ENCODE measurements at places on chromosomes 1 and 21.

- DNase-seq, result no peak
These were observed 15.5 kb downstream of the CLIC6 start for GRCh38 chr21:34684174-34684876.

GRCh38 chr1:234303231-234303630 is 70.0 kb upstream of the COA6 start:
- no peak for DNase-seq

GRCh38 chr1:8555582-8555981 is 237.7 kb downstream of the SLC45A1 start:
- DNase-seq, result no peak

DNA sequence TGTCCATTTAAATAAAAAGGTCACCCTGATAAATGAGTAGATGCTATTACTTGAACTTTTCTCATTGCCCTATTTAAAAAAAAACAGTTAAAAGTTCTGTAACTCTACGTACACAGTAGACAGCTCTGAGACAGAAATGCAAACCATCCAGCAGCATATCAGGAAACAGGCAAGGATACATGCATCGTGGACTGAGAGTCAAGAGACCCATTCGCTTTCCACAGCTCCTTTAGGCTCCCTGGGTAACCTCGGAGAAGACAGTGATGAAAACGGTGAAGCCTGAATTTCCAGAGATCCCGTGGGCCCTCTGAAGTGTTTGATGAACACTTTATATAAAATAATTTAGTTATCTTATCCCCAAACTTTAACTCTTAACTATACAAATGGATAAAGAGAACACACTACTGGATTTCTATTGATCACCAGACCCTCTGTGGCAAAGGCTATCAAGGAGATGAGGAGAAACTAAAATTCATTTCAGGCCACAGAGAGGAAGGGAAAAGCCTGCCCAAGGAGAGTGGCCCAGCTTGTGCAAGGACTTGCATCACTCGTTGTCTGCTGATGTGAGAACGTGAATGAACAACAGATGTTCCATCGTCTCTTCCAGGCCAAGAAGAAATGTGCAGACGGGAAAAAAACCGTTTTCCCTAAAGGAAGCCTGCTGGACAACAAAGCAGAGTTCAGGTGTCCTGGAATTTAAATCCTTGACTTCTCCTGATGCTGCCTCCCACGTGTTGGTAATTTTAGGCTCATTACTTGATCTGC is 131.0 kb downstream of the TGFBR3 start:
- no peak for DNase-seq

All from SK-N-SH (cell line).